ENCODE measurements at places on chromosomes 6 and 20.
A peak's percentile ranks its signal among the peaks of the same experiment; 100 is the strongest.

DNA sequence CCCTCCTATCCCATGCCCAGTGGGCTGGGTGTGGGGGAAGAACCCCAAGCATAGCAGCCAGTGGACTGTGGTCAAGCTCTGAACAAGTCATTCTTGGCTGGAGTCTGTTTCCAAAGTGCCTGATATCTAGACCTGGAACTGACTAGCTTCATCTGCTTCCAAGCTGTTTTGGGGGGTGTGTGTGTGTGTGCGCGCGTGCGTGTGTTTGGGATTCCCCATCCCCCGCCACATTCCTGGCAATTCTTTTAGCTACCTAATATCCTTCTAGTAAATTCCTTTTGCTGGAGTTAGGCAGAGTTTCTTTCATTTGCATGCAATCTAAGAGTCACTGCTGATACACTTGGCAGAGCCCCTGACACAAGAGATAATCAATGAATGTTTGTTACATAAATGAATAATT is 7.8 kb downstream of the PAK5 start:
- no peak for DNase-seq

DNA sequence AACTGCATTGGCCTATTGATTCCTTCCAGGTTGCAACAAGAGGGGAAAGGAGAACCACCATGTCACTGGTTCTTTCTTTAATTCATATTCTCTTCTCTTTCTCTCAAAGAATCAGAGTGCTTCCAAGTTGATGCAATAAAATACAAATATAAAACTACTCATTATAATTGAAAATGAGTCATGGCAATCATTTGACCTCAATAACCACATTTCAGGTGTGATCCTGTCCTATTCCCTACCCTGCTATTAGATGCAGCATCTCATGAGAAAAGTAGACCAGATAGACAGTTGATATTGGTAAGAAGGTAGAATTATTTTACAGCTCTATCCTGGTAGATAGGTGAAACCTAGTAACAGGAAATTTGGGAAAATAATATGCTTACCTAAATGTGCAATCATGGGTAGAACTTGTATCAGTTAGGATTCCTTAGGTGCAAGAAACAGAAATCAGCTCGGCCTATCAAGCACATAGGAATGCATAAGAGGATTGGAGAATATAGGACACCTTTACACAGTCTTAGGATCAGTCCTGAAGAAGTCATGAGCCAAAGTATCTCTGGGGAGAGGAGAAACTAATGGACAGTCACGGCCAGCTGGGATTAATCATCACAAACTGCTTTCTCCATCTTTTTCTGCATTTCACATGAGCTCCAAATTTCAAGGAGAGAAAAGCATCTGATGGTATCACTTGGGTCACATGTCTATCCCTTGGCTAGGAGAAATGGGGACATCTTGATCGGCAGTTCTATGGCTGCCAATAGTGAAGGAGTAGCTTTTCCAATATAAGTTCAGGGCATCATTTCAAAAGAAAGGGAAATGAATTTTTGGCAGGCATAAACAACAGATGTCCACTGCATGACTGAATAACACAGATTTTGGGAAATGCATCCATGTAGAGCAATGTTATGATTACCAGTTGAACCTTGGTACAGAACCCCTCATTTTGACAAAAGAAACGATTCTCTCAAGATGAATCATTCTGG is 19.3 kb upstream of the RNF146 start:
- DNase-seq, result no peak

GRCh38 chr6:167855825-167856425 is 29.2 kb downstream of the AFDN start:
- peak; percentile 93 for DNase-seq

DNA sequence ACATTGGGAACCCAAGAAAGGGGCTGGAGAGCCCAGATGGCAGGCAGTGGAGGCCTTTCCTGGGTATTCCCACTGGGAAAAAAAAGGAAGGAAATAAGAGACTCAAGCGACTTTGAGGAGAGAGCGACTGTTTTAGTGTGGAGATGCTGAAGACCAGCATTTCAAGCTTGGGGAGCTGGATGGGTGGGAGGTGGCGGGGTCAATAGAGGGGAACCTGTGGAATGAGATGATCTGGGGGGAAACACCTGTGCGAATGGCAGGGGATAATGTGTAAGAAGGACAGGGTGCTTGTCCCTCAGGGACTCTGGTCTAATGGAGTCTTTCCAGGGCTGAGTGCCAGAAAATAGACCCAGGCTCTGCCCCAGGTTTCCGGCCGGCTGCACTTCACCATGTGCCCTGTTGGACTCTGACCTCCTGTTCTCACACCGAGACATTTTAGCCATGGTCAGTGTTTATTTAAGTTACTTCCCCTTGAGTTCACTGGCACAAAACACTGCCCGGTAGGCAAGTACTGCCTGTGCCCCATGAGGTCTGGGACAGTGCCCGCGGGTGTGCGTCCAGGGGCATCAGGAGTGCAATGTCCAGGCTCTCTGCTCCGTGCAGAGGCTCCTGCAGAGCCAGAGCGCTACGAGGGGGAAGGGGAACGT is 50.4 kb upstream of the NKX2-2 start:
- DNase-seq, result no peak

DNA sequence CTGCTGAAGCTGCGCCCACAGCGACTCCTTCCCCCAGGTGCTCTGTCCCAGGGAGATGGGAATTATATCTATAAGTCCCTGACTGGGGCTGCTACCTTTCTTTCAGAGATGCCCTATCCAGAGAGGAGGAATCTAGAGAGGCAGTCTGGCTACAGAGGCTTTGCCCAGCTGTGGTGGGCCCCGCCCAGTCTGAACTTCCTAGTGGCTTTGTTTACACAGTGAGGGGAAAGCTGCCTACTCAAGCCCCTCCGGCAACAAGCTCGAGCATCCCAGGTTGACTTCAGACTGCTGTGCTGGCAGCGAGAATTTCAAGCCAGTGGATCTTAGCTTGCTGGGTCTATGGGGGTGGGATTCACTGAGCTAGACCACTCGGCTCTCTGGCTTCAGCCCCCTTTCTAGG is 152.5 kb upstream of the MAP3K7 start:
- DNase-seq, result no peak

DNA sequence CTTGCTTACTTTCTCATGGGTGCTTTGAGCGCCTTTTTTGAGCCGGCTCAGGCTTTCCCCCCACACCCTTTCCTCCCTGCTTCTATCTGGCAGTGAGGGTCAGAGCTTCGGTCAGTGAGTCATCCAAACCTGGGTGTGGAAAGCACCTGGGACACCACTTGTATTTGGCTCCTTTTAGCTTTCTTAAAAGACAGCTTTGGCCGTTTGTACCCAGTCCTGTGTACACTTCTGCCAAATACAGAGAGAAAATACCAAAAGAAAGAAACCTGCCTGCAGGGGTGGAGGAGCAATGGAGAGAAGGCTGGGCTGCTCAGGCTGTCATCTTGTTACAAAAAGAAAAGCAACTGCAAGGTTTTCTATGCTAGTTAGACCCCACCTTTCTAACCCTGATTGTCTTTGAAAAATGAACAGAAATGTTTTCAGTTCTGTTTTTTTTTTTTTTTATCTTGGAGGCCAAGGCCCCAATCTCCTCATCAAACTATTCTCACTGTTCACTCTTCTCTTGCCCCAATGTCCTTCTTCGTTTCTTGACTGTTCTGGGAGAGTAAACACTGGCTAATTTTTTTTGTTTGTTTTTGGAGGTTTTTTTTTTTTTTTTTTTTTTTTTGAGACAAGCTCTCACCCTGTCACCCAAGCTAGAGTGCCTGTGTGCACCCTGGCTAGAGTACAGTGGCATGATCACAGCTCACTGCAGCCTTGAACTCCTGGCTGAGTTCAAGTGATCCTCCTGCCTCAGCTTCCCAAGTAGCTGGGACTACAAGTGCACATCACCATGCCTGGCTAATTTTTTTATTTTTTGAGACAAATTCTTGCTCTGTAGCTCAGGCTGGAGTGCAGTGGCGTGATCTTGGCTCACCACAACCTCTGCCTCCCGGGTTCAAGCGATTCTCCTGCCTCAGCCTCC is 76.4 kb downstream of the SSR1 start:
- no peak for DNase-seq

GRCh38 chr6:22008248-22008836 is 288.5 kb downstream of the PRL start:
- no peak for DNase-seq

GRCh38 chr6:133467982-133468380 is 226.8 kb downstream of the EYA4 start:
- no peak for DNase-seq

DNA sequence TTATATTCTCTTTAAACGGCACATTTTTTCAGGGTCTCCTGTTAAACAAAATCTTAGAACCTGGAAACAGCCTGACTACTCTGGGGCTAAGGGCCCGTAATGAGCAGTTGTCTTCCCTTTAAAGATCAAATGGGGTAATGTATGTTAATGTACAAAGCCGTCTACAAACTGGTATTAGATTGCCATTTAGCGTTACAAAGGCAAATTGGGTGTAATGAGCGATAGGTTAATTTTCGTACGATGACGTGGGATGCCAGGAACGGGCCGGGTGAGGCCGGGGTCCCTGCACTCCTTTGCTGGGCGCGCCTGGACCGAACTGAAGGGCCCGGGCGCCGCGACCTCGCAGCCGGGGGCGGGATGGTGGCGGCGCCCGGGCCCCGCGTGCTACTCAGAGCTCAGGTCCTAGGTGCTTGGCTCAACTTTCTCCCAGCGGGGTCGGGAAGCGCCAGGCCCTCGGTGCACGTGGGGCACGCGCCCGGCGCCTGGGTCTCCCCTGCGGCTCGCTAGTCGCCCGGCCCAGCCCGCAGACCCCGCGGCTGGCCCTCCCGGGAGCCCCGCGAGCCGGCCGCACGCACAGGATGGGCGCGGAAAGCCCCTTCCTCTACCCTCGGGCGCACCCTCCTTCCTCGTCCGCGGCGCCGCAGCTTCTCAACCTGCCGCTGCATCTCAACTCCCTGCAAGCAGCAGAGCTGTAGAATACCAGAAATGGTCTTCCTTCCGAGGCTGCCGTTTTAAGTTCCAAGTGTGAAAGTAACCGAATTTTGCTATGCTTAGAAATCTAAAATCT is 5.9 kb downstream of the NKX2-4 start:
- no peak for DNase-seq

DNA sequence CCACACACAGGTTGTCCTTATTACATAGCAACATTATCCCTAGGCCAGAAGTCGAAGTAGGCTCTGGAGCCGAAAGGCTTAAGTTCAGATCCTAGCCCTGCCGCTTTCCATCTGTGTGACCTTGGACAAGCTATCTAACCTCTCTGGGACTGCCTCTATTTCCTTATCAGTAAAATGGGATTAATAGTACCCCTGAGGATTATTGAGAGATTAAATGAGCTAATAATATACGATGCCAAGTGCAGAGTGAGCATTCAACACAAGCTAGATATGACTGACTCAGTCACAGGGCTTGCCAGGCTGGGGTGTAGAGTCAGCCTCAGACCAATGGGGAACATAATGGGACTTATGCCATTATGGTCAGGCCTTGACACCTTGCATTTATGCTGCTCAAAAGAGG is 8.9 kb upstream of the SPATA2 start:
- no peak for DNase-seq

- no peak for DNase-seq
These were observed 81.6 kb downstream of the FOXA2 start for GRCh38 chr20:22502731-22503191.

GRCh38 chr6:141460743-141461484 is 671.8 kb upstream of the GJE1 start:
- no peak for DNase-seq

DNA sequence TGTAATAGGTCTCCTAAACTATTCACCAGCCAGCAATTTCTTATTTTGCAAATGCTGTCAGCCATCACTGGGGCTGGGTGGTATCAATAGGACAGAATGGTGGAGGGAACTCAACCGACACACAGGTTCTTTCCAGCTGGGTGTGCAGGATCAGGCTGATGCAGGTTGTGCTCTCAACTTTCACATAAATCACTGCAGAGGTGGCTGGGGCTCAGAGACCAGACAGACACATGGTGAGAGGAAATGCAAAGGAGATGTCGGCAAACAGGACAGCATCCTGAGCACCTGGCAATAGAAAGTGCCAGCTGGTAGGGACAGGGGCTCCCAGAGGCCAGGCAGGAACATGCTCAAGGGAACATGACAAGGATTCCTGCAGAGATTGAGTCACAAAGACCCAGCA is 254.9 kb downstream of the SOD2 start:
- DNase-seq, result no peak

GRCh38 chr6:125486881-125487280 is 185.1 kb upstream of the HDDC2 start:
- DNase-seq, result no peak

DNA sequence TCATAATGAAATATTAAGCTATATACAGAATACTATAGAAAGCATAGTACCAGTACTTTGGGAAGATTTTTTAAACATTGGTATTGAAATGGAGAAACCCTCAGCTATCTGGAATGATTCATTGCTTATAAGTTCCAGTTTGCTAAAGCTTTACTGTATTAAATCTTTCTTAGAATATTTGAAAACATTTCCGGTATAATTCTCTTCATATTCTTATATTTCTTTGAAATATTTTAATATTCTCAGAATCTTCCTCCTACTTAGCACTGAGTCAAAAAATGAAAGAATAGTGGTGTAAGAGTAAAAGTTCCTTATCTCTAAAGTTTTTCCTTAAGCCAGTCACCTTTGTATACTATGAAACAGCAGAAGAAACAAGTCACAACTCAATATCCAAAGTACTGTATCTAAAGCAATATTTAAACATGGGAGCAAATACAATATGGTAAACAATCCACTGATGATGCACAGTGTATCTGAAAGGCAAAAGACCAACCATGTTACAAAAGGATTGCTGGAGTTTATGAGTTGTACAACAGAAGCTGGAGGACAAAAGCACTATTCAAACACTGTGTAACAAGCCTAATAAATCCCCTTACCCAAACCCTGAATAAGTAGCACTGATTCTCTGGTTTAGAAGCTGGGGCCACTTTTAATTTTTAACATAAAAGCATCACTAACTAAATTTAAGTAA is 102.1 kb downstream of the PRDM1 start:
- DNase-seq, result no peak

DNA sequence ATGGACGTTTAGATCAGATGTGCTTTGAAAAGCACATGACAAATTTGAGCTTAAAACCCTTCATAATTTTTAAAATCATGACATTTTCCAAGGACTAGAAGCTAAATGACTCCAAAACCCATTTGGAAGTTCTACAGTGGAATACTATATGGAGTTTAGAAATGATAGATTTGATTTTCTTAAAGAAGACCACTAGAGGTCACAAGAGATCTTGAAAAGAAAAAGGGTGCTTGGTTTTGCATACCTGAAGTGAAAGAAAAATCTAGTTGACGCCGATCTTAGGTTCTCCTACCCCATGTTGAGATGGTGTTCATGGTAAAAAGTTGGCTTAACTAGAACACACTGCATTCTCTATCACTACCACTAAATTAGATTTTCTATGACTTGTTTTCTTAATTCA is 31.5 kb downstream of the CFAP61 start:
- DNase-seq, result peak; percentile 21
